Foreskin keratinocyte (primary cell): ENCODE measurements at places on chromosomes 1 and 21. TPM values are rescaled to one million over a fixed set of nuclear protein-coding genes. Genes with fewer than 3 reads are reported as not detected.

The CHAF1B gene
- total RNA-seq, result 12.0 and 14.4 TPM in 2 replicates

The FAM3B gene
- not detected in 2 replicates for total RNA-seq

The AXDND1 gene
- 0.21 and 0.31 TPM in 2 replicates for total RNA-seq

The FCMR gene
- total RNA-seq, result 3.4 and 3.5 TPM in 2 replicates

The OR2T33 gene
- not detected in 2 replicates for total RNA-seq

The GJA8 gene
- total RNA-seq, result not detected in 2 replicates

The HECTD3 gene
- 23.4 and 24.8 TPM in 2 replicates for total RNA-seq

The GUCA2B gene
- not detected in 2 replicates for total RNA-seq

The TRABD2B gene
- total RNA-seq, result 0.25 and 0.41 TPM in 2 replicates

The TEDDM1 gene
- total RNA-seq, result not detected in 2 replicates

The C1orf116 gene
- total RNA-seq, result 76.9 and 78.2 TPM in 2 replicates

The PLCH2 gene
- total RNA-seq, result 132 and 148 TPM in 2 replicates

The RYR2 gene
- total RNA-seq, result not detected in 2 replicates

The STYXL2 gene
- total RNA-seq, result not detected in 2 replicates

The AMY2A gene
- not detected in 2 replicates for total RNA-seq

The FMO3 gene
- total RNA-seq, result not detected in 2 replicates

The OR2L8 gene
- not detected in 2 replicates for total RNA-seq

The CFHR3 gene
- not detected in 2 replicates for total RNA-seq

The GDAP2 gene
- total RNA-seq, result 16.8 and 18.9 TPM in 2 replicates

The CR1L gene
- total RNA-seq, result not detected in 2 replicates

The SPAG17 gene
- total RNA-seq, result 0.10 and 0.39 TPM in 2 replicates

The GBP3 gene
- total RNA-seq, result 19.6 and 32.8 TPM in 2 replicates

The HMGCS2 gene
- total RNA-seq, result not detected in 2 replicates

The PAQR6 gene
- 0.63 and 1.2 TPM in 2 replicates for total RNA-seq

The SELENBP1 gene
- total RNA-seq, result 1.6 and 2.6 TPM in 2 replicates

The SPRR2E gene
- total RNA-seq, result 3.5 and 5.9 TPM in 2 replicates

The IGSF3 gene
- 30.3 and 31.3 TPM in 2 replicates for total RNA-seq

The SPATA21 gene
- not detected in 2 replicates for total RNA-seq

The TMEM61 gene
- total RNA-seq, result 1.4 and 1.5 TPM in 2 replicates

The SLAMF1 gene
- total RNA-seq, result not detected in 2 replicates

The NPR1 gene
- not detected in 2 replicates for total RNA-seq

The LDLRAD2 gene
- total RNA-seq, result 0.03 TPM in 1 of 2 replicates, not detected in the other

The NMNAT2 gene
- total RNA-seq, result 0.11 and 0.24 TPM in 2 replicates
